Muscle of leg (tissue), 16 donors: ENCODE measurements at places on chromosomes 4 and X.

- H3K27me3 ChIP-seq: peaks cover 46% of the 10 kb centered on the region
- no peak for DNase-seq
- no peak overlapping the region for H3K27ac ChIP-seq
- peaks cover 6% of the 10 kb centered on the region for H3K36me3 ChIP-seq
Measured at GRCh38 chrX:131279617-131280016, 9.5 kb downstream of the IGSF1 start.

DNA sequence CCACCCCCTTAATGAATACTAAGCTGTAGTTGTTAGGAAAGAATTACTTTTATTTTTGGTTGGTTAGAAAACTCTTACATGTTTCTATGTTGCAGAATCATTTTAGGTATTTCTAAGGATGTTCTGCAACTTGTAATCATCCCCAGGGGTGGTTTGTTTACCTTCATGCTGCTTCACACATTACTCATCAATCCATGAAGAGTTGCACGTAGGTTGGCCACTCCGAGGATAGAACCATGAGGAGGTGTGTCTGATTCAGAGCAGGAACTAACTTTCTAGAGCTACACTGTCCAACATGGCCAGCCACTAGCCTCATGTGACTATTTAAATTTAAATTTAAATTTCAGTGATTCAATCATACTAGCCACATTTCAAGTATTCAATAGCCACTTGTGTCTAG, 127.2 kb upstream of the FRMPD4 start:
- no peaks in the 10 kb centered on the region for H3K36me3 ChIP-seq
- no peak for DNase-seq
- no peak overlapping the region for H3K4me3 ChIP-seq
- H3K4me1 ChIP-seq: no peaks in the 10 kb centered on the region
- no peak overlapping the region for H3K27ac ChIP-seq
- H3K27me3 ChIP-seq: peaks cover 5% of the 10 kb centered on the region

DNA sequence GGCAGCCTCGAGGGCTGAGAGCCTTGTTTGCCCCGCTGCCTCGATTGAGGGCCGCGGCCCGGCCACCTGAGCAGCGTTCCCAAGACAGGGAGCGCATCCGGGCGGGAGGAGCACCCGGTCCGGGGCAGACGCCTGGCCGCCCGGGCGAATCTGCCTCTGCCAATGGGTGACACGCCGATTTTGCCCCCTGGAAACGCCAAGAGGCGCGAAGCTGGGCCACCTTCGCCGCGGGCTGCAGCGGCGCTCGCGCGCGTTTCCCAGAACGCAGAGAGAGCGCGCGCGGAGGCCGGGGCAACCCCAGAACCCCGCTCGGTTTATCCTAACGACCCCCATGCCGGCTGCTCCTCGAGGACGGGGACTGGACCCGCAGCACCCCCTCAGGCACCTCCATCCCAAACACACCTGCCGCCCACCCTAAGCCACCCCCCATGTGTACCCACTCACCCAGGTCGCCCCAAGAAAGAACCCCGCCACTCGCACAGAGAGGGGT, 575 bp downstream of the MAP7D2 start:
- peaks cover 4% of the 10 kb centered on the region for H3K4me1 ChIP-seq
- no peak overlapping the region for H3K27ac ChIP-seq
- no peak for DNase-seq
- H3K27me3 ChIP-seq: peaks cover 67% of the 10 kb centered on the region
- no peaks in the 10 kb centered on the region for H3K36me3 ChIP-seq

GRCh38 chr4:113187358-113187757, 137.9 kb downstream of the ANK2 start:
- peaks cover 4% of the 10 kb centered on the region for H3K4me1 ChIP-seq
- peak; percentile 29 for DNase-seq
- H3K36me3 ChIP-seq: no peaks in the 10 kb centered on the region
- no peak overlapping the region for H3K27ac ChIP-seq
- no peaks in the 10 kb centered on the region for H3K27me3 ChIP-seq
- H3K4me3 ChIP-seq: no peak overlapping the region

DNA sequence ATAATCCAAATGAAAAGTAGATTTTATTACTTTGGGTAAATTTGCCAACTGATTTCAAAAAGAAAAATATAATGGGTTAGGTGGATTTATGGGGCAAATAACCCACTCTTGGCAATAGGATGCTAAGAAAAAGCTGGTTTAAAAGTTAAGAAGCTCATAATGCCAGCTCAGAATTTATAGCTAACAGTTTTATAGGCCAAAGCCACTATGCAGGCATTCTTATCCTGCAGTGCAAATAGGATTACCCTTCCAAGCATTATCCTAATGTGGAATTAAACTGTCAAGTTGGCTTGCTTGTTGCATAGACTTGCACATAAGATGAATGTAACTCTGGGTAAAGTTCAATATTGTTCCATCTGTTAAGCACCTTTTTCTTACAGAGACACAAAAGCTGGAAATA, 703.0 kb downstream of the PCDH18 start:
- DNase-seq: peak; percentile 30
- H3K27ac ChIP-seq: no peak overlapping the region
- H3K4me1 ChIP-seq: no peaks in the 10 kb centered on the region
- no peak overlapping the region for H3K4me3 ChIP-seq
- H3K36me3 ChIP-seq: no peaks in the 10 kb centered on the region

- no peak overlapping the region for H3K27ac ChIP-seq
- H3K36me3 ChIP-seq: no peaks in the 10 kb centered on the region
- no peak for DNase-seq
- peaks cover 3% of the 10 kb centered on the region for H3K4me1 ChIP-seq
- no peaks in the 10 kb centered on the region for H3K27me3 ChIP-seq
- H3K4me3 ChIP-seq: no peak overlapping the region
Measured at GRCh38 chr4:187183826-187184225, 460.2 kb upstream of the FAT1 start.

DNA sequence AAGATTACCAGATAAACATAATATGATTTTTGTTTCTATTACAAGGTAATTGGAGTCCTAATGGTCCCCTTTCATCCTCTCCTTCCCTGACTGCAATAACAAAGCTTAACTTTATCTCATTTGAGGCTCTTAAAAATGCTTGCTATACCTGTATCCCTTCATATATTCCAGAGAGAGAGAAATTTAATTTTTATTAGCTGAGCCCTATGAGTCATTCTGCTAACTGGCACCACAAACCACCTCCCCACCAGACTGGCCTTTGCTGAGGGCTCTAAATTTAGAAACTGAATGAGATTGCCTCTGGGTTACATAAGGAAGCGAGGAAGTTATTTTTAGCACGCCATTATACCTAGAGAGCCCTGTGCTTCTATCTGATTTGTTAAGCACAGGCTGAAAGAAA, 27.4 kb downstream of the CBLL2 start:
- peaks cover 5% of the 10 kb centered on the region for H3K27me3 ChIP-seq
- H3K4me3 ChIP-seq: no peak overlapping the region
- no peaks in the 10 kb centered on the region for H3K36me3 ChIP-seq

GRCh38 chr4:79163981-79164490, 161.8 kb downstream of the NAA11 start:
- DNase-seq: no peak
- no peak overlapping the region for H3K4me3 ChIP-seq
- H3K4me1 ChIP-seq: no peaks in the 10 kb centered on the region
- H3K36me3 ChIP-seq: no peaks in the 10 kb centered on the region
- H3K27ac ChIP-seq: no peak overlapping the region

DNA sequence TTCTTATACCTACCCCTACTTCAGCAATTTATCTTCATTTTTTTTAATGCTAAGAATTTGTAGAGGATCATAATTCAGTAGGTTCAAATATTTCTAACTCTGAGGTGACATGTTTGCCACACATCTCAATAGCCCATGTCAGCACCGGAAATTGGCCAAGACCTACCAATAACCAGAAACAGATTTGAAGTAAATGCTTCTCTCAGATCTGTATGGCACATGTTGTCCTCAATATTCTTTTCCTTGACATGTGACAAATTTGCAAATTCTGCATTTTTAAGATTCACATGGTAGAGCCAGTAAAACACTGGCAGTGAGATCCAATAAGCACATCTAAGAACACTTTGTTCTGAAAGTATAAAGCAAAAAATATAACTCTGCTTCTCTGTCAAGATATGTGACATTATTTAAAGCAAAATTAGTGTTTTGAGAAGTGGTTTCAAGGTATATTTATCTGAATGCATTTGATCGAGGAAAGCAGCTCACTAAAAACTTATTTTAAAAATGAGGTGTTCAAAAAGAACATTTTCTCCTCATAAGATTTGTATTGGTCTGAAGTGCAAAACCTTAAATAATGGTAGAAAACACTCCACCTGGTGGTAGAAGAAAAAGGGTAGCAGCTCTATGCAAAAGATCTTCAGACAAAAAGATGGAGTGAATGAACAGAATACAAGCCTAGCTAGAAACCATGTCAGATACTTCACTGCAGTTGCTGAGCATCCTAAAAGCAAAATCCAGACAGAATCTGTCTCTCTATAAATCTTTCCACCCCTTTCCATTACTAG, 513.8 kb upstream of the FAM241A start:
- H3K36me3 ChIP-seq: no peaks in the 10 kb centered on the region
- no peak overlapping the region for H3K4me3 ChIP-seq

GRCh38 chr4:88007304-88008121, at the start of gene PKD2:
PKD2 (plus strand) TSS chr4:88007635; CDS start chr4:88007734, 99 bp downstream.
- peak within 1 kb of the TSS; percentile 82 for H3K27ac ChIP-seq
- H3K36me3 ChIP-seq: no peaks in the 10 kb centered on the region
- H3K4me1 ChIP-seq: peaks cover 7% of the 10 kb centered on the region
- DNase-seq: peak; percentile 94
- H3K27me3 ChIP-seq: no peaks in the 10 kb centered on the region

DNA sequence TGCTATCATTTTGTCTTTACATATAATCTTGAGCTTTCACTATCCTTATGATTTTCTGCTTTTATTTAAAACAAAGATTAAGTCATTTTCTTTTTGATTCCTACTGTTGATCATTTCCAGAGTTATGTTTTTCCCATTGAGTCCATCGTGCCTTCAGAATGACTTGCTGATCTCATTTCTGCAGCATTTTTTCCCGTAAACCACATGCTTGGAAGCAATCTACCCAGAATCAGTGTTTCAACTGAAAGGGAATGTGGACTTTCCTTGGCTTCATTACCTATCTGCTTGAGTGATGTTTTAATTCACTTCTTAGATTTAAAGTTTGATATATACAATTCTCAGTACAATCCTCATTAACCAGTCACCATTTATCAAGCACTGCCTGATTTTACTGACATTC, 192.4 kb upstream of the FSTL5 start:
- no peak overlapping the region for H3K27ac ChIP-seq
- H3K36me3 ChIP-seq: no peaks in the 10 kb centered on the region
- H3K4me3 ChIP-seq: no peak overlapping the region
- H3K4me1 ChIP-seq: no peaks in the 10 kb centered on the region
- no peaks in the 10 kb centered on the region for H3K27me3 ChIP-seq

DNA sequence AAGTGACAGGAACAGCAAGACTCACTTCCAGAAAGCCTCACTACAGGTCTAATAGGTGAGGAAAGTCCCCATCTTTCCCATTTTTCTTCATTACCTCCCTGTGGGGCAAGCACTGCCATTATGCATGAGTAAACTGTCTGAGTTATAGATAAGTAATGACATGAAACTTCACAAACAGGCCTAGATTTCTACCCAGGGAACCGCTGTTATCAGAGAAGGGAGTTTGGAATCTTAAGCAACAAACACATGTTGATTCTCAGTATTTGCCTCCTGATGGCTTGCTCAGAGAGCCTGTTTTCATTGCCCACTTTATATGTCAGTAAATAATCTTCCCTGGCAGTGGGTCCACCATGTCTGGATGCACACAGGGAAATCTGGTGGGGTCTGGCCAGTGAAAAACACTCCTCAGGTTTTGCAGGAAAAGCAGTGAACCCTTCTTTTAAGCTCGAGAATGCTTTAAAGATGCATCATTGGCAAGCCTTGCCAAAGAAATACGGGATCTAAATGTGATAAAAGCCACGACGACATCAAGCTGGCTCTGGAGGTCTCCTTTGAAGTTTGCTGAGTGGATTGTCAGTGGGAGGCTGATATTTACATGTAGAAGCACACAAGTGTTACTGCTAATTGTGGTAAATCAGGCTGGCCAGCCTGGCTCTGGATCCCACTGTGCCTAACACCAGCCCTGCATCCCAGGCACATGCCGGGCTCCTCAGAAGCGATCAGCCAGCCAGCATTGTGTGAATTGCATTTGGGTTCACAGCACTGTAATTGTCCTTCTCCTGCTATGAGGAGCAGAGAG, 25.2 kb downstream of the PDGFRA start:
- H3K36me3 ChIP-seq: no peaks in the 10 kb centered on the region
- no peaks in the 10 kb centered on the region for H3K27me3 ChIP-seq
- no peak overlapping the region for H3K27ac ChIP-seq
- no peaks in the 10 kb centered on the region for H3K4me1 ChIP-seq

DNA sequence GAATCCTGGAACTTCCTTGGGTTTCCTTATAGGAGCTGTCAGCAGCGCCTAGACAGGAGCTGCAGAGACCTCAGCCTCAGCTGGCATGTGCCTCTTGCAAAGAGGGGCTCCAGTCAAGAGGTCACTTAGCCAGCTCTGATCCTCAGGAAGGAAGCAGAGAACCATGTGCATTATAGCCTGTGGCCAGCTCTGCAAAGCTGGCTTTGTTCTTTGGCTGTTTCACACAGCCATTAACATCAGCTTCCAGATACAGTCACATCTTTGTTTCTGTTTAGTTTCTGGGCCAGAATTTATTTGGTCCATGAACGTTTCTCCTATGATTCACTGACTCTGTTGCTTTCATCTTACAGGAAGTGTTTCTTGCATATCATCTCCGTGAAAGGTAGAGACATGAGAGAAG, 92.4 kb downstream of the CC2D2A start:
- peaks cover 47% of the 10 kb centered on the region for H3K36me3 ChIP-seq
- H3K4me3 ChIP-seq: no peak overlapping the region
- no peak overlapping the region for H3K27ac ChIP-seq
- DNase-seq: no peak

DNA sequence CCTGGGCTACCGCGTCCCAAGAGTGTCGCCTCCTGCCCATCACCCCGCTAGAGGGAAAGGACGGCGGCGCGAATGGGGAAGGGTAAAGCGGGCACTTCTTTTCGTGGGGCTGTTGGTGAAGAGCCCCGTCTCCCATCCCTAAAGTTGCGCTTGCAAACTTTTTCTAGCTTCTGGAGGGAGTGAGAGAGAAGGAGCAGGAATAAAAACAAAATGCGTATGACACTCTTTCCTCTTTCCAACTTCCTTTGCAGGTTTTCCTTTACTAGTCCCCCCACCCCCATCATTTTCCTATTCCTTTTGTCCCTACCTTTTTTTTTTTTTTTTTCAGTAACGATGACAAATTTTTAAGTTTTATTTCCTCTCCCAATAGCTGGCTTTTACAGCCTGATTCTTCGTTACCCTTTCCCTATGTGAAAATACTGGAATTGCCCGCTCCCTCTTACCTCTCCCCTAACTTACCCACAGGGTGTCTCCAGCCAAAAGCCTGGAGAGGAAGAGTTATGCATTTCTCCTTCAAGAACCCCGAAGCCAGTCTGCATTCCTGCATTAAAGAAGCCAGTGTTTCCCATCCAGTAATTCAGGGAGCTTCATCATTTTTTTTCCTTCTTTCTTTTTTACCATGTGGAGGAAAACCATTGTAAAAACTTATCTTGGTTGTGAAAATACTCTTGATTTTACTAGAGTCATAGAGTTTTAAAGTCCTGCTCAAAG, 613 bp upstream of the ARSJ start:
- H3K4me3 ChIP-seq: peak overlapping the region; percentile 65
- peak overlapping the region; percentile 82 for H3K27ac ChIP-seq
- DNase-seq: peak; percentile 54
- H3K4me1 ChIP-seq: peaks cover 4% of the 10 kb centered on the region

GRCh38 chrX:34943235-34943634, 639 bp downstream of the FAM47B start:
- DNase-seq: no peak
- H3K36me3 ChIP-seq: no peaks in the 10 kb centered on the region
- no peak overlapping the region for H3K4me3 ChIP-seq
- no peaks in the 10 kb centered on the region for H3K4me1 ChIP-seq
- peaks cover 9% of the 10 kb centered on the region for H3K27me3 ChIP-seq
- H3K27ac ChIP-seq: no peak overlapping the region
